EH (cell line): ENCODE measurements at places on chromosomes 7 and 10.

DNA sequence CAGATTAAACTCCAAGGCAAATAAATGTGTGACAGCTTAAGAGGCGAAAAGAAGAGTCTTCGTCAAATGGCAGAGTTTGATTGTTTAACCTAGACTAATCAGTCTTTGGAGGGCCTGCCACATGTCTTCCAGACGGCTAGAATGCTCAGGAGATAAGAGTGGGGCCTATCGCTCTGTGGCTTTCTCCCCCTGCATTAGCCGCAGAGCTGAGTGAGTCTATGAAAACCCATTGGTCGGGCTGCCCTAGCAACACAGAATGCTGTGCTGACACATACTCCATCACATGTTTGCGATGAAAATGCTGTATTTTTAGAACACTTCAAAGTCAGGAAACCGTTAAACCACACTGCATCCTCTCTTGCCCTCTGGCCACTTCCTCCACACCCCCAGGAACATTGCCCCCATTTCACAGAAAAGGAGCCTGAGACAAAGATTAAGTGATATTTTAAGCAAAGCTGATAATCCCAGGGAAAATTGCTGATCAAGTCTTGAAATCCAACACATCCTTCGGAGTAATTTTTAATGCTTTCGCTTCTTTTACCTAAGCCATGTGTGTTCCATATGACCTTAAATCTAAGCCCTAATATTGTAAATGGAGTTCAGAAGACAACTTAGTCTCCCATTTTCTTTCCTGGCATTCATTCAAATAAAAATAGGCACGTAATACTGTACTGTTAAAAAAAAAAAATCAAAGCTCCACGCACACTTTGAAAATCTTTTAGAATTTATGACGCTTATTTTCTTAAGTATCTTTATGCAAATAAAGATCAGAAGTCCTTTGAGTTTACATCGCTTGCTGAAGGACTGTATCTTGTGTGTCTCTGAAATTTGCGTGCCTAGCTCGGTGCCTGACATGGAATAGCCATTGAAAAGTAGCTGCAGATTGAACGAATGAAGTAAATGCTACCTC lies 161.2 kb downstream of the CELF2 start:
- DNase-seq: peak; percentile 82

GRCh38 chr10:90224791-90225566 lies 523.6 kb downstream of the KIF20B start:
- no peak for DNase-seq

GRCh38 chr7:22640269-22640668 lies 86.7 kb upstream of the IL6 start:
- no peak for DNase-seq

GRCh38 chr7:134029-134428 lies 58.3 kb upstream of the FAM20C start:
- DNase-seq: no peak

GRCh38 chr7:159095979-159096411 lies 48.7 kb downstream of the VIPR2 start:
- DNase-seq: no peak

GRCh38 chr7:111082351-111082750 lies 8.6 kb upstream of the LRRN3 start:
- DNase-seq: peak; percentile 84

DNA sequence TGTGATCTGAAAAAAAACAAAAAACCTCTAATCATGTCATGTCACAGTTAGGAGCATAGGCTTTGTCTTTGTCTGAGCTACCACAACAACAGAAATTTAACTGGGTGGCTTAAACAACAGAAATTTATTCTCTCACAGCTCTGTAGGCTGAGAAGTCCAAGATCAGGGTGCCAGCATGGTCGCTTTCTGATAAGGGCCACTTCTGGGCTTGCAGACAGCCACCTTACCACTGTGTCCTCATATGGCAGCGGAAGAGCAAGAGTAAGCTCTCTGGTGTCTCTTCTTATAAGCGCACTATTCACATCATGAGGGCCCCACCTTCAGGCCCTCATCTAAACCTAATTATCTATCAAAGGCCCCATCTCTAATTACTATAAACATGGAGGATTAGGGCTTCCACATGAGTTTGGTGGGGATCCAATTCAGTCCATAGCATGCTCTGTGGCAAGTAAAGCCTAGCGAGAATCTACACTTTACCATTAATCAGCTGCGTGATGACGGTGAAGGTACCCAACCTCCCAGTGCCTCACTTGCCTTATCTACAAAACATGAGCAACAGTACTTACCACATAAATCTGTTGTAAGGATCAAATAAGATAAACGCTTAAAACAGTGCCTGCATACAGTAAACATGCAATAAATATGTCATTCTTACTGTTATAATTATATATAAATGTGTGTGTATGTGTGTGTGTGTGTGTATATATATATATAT lies 17.3 kb downstream of the ZNF438 start:
- DNase-seq: no peak

DNA sequence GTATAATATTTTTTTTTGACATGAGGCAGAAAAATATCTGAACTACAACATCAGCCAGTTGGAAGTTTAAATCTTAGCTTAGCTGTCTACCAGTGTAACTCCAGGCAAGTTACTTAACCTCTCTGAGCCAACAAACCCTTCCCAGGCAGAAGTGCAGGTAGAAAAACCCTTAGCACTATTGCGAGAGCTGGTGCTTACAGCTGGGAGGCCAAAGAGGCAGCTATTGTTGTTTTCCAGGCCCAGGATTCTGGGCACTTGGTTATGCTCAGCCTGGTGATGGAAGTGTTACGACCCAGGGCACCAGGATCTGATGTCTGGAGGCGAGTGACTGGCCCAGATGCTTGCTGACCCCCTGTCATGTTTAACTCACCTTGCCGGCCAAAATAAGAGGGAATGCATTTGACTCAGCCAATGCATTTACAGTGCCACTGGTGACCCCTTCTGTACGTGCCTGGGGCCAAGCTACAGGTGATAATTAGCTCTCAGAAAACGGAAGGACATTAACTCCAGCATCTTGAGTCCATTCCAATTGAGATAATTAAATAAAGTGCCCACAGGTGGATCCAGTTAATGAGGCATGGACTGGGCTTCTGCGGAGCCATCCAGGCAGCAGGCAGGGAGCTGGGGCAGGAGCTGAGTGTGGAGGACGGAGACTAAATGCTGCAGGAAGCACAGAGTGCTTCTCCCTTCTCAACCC lies 126.5 kb upstream of the HABP2 start:
- DNase-seq: no peak

DNA sequence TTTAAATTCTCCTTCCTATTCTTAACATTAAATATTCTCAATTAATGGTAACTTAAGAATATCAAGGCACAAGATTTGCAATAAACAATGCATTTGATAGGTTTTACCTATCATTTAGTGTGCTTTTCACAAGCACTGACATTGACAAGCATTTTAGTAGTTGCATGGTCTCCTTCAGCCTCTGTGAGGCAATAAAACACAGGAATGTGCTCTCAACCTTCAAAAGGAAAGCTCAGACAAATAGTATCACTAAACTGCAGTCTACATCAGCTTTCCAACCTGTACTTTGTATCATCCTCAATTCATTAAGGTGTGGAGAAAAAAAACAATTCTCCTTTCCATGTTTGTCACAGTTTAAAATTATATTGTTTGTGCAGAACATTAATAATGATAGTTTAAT lies 51.1 kb upstream of the TSPAN13 start:
- peak; percentile 16 for DNase-seq

DNA sequence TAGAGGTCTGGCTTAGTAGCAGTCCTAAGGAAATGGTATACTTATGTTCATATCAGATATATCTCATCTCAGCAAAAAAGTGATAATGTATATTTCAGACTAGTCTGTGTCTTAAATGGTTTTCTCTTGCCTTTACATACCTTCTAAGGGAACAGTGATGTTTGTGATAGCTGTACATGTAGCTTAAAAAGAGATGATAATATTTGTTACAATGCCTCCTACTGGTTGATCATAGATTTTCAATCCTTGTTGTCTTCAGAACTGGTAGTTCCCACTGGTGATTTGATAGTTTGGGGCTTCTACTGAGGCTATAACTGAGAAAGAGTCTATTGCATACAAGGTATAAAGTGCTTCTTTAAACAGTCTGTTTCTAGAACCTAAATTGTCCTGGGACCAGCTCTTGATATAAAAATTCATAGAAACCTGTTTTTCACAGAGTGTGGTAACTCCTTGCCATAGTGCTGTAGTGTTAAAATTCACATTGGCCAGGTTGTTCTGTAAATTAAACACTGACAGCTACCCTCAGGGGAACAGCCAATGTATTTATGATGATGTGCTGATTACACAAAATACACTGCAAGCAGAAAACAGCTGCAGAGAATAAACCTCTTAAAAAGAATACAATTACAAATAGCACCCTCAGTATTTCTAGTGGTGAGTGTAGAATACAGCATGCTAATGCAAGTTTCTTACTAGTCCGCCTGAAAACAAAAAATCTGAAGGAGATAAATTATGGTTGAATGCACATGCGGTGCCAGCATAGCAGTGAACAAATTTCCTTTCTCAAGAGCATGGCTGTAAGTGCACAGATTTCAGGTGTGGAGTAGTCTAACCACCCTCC lies 90.3 kb downstream of the BTRC start:
- peak; percentile 12 for DNase-seq

GRCh38 chr7:74083928-74084721 lies 521 bp downstream of the LIMK1 start:
- peak; percentile 75 for DNase-seq

GRCh38 chr7:31302356-31302755 lies 38.2 kb downstream of the NEUROD6 start:
- DNase-seq: no peak

GRCh38 chr7:91005841-91006240 lies 258.4 kb upstream of the FZD1 start:
- DNase-seq: no peak

DNA sequence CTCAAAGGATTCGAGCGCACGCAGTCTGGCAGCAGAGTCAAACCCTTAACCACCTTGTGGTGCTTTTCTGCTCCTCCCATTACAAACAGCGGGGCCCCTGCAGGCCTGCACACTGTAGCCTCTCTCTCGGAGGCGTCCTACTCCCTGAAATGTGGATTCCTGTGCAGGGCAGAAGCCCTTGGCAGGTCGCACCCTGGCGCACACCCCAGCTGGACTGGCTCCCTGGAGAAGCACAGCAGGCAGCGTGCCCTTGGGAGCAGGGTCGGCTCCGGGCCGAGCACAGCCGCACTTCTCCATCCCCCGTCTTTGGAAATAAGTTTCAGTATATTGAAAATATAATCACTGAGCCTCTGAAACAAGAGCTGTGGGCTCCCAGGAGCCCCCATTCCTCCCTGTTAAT lies 144.1 kb downstream of the C10orf105 start:
- DNase-seq: no peak

- DNase-seq: no peak
These were observed 196.6 kb upstream of the GALNT17 start for GRCh38 chr7:70935311-70935710.

- DNase-seq: peak; percentile 31
These were observed 175.4 kb downstream of the CSTF2T start for GRCh38 chr10:51524041-51524440.

DNA sequence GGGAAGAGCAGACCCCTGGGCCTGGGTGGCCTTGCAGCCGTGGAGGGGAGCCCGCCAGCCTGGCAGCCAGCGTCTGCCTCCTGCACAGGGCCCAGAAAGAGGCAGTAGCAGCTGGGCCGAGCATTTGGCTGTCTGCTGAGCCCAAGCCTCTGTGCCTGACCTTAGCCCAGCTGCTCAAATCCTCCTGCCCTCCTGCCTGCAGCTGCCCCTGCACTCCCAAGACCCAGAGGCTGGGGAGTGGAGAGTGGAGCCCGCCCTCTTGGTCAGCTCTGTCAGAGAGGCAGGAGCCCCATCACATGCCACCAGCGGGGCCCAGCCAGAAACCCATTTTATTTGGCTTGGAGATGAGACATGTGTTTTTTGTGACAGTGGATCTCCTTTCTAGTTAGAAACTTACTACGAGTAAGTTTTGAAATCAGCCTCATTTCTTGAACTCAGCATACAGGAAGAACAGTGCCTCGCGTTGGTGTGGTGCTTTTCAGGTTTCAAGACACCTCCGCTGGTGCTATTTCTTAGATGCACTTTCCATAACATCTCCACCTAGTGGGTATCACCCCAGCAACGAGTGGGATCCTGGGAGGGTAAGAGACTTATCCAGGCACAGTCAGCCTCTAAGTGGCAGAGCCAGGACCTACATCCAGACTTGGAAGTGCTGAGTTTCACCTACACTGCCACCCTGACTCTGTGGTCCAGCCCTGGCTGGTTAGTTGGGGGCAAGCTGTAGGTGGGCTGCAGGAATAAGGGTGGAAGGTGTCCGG lies 477.1 kb downstream of the RPS24 start:
- no peak for DNase-seq

- peak; percentile 22 for DNase-seq
These were observed 155.0 kb upstream of the RHOBTB1 start for GRCh38 chr10:61098966-61099365.

GRCh38 chr10:34320265-34320664 lies 494.8 kb downstream of the PARD3 start:
- peak; percentile 23 for DNase-seq

DNA sequence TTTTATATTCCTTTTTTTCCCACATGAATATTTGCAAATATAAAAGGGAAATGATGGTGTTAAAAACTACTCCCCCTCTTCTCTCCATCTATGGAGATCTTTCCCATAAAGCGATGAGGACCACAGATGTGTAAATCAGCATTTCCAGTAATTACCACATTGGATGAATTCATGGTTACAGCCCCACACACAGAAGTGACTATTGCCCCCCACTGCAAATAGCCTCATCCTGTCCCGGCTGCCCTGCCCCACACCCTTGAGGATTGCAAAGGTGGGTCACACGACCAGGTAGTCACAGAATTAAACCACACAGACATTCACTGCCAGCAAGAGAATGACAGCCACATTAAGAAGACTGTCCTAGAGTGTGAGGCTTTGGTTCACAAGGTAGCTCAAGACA lies 145.1 kb downstream of the DOCK4 start:
- no peak for DNase-seq

DNA sequence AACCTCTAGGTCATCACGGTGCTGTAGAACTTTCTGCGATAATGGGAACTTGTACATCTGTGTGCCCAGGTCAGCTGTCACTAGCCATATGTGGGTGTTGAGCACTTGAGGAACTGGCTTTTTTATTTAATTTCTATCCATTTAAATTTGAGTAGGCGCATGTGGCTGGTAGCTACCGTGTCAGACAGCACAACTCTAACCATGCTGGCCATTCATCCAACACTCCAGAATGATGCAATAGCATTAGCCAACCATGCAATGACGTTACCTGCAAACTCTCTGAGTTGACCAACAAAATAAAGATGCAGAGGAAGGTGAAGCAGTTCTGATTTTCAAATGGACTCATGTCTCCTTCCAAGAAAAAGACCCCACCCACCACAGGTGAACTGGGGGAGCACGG lies 24.4 kb upstream of the CHST15 start:
- no peak for DNase-seq

- no peak for DNase-seq
These were observed 950.6 kb downstream of the TYW1 start for GRCh38 chr7:67947191-67947590.

- no peak for DNase-seq
These were observed 6.8 kb downstream of the TACR2 start for GRCh38 chr10:69409968-69410367.

GRCh38 chr10:19046679-19047078 lies 1.9 kb upstream of the MALRD1 start:
- no peak for DNase-seq
